HFF-Myc (cell line): ENCODE measurements at places on chromosomes 1 and 21.

GRCh38 chr1:198829944-198830343 is 191.1 kb downstream of the PTPRC start:
- DNase-seq, result no peak

DNA sequence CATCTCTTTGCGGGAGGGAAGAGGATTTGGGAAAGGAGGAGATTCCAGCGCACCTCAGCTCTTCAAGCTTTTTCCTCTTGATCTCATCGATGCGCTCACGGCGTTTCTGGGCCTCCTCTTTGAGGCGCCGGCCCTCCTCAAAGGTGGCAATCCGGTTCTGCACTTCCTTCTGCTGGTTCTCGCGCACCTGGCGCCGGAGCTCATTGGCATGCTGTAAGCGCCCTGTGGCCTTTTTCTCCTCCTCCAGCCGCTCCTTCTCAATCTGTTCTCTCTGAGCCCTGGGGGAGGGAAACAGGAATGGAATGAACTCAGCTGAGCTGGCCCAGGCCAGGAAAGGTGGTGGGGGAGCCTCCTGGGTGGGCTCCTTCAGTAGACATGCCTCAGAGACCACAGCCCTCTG is 10.4 kb upstream of the VSIG8 start:
- no peak for DNase-seq

DNA sequence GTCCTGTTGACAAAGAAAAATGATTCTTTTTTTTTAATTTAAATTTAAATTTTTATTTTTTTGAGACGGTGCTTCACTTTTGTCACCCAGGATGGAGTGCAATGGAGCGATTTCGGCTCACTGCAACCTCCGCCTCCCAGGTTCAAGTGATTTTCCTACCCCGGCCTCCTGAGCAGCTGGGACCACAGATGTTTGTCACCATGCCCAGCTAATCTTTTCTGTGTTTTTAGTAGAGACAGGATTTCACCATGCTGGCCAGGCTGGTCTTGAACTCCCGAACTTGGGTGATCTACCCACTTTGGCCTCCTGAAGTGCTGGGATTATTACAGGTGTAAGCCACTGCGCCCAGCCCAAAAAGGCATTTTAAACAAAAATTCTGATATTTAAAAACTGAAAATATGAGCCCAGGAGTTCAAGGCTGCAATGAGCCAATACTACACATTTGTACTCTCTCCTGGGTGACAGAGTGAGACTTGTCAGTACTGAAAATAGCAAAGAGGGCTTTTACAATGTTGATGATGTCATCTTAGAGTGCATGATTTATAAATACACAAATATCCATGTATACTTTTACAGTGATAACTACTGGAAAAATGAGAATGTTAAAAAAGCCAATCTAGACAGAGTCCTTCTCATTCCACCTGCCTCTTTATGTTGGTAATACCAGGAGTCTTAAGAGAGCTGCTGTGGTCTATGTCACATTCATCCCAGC is 56.0 kb upstream of the STUM start:
- no peak for DNase-seq

GRCh38 chr1:3405974-3406867 is 48.2 kb upstream of the ARHGEF16 start:
- DNase-seq, result no peak
